ENCODE measurements at places on chromosomes 11 and 22.

DNA sequence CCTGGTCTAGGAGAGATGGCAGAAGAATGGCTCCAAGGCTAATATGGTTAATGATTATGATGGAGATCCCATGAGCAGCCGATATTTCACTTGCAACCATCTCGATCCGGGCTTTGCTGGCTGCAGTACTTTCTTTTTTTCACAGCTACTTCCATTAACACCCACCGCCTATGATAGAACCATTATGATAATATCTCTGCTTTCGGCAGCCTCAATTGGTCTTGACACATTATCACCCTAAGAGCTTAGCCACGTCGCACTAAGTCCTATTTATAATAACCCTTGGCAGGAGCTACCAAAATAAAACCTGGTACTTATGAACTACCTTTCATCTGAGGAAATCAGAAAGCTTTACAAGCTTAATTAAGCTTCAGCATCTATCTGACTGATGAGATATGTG, 7.6 kb upstream of the FJX1 start:
- no peak for DNase-seq

- DNase-seq = no peak
These were observed 786 bp upstream of the ANKRD42 start for GRCh38 chr11:83192606-83193245.

GRCh38 chr11:36791957-36792356, 193.9 kb upstream of the RAG2 start:
- no peak for DNase-seq

GRCh38 chr11:119800619-119801018, 71.6 kb upstream of the NECTIN1 start:
- DNase-seq = no peak

DNA sequence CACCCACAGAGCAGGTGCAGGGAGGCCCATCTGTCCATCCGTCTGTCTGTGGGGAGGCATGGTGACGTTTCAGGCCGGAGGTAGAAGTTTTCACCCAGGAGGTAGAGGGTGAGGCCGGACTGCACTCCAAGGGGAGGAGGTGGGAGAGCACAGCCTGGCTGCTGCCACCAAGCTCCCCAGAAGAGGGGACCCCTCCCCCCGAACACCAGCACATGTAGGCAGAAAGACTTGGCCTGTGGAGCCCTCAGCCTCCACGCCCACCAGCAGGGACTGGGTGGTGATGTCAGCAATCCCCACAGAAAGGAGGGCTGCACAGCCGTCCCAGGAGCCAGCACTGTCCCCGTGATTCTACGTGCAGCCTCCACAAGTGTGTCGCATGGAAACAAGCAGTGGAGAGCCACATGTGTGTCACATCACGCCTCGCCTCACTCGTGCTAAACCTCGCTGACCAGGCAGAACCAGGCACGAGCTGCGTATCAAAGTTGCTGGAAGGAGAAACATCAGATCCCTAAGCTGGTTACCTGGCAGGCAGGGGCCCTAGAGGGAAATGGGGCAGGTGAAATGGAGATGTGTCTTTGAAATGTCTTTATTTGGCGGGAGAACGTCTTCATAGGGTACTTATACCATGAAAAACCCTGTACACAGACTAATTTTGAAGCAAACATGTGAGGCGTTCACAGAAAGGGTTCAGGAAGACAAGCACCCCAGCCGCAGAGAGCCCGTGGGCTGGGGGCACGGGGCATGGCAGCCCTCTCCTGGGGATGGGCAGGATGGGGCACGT, 49.1 kb downstream of the CDKN1C start:
- no peak for DNase-seq

- no peak for DNase-seq
These were observed 139.0 kb downstream of the ETS1 start for GRCh38 chr11:128448200-128448886.

GRCh38 chr11:84675396-84676025, 951.6 kb downstream of the DLG2 start:
- no peak for DNase-seq

DNA sequence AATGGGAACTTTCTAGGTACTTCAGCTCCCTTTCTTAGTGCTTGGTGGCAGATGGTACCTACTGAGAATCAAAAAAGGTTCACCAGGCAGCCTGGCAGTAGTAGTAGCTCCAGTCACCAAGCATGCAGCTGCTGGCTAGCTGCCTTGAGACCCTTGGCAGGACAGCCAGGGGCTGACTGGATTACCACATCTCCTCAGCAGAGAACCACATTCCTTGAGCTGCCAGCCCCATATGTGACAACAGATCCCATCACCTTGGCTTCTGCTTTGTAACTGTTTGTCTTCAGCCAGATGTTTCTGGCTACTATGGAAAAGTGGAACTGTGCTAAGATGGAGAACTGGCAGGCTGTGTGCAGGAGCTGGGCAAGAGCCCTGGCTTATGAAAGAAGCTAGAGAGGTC, 39.6 kb upstream of the CHRM4 start:
- DNase-seq = no peak

DNA sequence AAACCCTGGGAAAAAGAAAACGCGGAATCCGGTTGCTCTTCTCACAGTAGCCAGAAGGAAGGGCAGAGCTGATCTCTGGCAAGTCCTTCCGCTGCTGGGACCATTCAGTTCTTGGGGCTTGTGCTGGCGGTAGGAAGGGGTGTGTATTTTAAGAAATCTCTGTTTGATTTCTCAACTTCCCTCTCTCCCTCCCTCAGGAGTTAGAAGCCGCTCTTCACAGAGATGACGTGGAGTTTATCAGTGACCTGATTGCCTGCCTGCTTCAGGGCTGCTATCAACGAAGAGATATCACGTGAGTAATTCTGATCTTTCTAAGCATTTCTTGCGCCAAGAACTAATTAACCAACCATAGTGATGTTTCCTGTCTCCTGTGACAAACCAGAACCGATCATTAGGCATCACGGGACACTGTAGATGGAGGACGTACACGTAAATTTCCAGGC, 85.9 kb upstream of the SLC25A18 start:
- DNase-seq = no peak

DNA sequence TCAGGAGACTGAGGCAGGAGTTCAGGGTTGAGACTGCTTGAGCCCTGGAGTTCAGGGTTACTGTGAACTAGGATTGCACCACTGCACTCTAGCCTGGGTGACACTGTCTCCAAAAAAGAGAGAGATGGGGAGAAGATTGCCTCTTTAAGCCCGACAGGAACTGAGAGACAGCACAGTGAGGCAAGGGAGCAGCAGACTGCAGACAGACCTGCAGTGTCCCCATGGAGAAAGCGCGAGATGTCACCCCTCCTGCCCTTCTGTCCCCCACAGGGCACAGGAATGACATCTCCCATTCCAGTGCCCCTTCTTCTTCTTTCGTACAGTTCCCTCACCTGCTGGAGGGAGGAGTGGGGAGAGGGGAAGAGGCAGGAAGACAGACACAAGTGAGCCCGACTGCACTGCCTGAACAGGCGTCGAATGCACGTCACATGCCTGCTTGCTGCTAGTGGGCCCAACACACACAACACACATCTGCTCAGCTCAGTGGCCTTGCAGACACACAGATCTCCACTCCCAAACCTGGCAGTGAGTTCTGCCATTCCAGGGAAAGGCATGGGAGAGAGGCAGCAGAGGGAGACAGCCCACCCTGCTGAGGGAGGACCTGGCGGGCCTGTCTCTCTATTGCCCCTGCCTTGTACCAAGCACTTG, 167.0 kb downstream of the DSCAML1 start:
- DNase-seq = no peak

DNA sequence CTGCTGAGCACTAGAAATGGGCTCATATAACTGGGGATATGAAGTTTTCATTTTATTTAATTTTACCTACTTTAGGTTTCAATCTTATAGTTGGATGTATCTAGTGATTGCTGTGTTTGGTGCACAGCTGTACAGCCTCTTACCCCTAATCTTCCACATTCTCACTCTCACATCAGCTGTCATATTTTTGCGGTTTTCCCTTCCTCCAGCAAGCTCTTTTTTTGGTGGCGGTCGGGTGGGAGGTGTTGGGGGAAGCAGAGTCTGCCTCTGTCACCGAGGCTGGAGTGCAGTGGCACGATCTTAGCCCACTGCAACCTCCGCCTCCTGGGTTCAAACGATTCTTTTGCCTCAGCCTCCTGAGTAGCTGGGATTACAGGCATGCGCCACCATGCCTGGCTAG, 445.1 kb upstream of the ISX start:
- no peak for DNase-seq

GRCh38 chr11:96185220-96185768, 157.7 kb downstream of the MAML2 start:
- DNase-seq = no peak

DNA sequence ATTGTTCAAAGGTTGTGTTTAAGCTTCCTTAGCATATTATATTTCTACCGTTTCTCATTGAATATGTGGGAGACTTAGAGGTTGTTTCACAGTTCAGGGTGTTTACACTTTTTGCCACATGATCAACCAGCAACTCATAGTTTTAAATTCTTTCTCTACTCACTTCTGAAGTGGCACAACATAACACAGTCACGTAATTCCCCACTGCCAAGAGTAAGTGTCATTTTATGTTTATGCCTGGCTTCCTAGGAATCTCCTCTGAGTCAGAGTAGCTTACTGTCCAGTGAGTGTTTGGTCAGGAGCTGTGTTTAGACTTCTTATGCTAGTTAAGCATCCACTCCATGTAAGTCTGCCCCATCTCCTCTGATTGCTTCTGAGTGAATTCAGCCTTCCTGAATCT, 520.8 kb upstream of the KIRREL3 start:
- DNase-seq = no peak

- DNase-seq = no peak
These were observed 1248.0 kb upstream of the CNTN5 start for GRCh38 chr11:97772705-97773104.

DNA sequence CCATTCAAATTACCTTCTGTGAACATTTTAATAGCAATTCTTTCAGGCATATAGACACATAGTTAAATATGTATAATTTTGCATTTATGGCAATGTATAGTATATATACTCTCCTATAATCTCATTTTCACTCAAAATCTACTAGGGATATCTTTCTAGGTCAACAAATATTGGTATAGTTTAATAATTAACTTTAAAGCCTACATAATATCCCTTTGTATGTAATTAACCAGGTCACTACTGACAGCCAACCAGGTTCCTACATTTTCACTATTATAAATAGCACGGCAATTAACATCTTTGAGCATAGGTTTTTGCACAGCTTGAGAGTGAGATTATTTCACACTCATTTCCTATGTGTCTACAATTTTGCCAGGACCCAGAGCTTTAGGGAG, 15.8 kb downstream of the OR2AG2 start:
- no peak for DNase-seq

DNA sequence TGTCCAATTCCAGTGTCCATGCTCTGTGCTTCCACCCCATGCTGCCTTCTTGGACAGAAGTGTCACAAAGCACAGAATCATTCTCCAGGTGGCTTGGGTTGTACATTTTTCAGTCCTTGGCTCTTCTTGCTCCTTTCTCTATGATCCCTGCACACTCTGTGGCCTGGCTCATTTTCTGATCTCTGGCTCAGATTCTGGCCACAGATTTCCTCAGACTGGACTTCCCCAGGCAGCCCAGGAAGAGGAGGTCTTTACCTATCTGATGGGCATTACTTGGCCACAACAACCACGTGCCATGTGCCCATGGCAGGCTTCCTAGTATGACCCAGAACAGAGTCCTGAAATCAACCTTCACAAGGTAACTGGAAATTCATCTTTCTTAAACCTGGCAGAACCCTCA, 27.2 kb downstream of the SYTL2 start:
- no peak for DNase-seq

DNA sequence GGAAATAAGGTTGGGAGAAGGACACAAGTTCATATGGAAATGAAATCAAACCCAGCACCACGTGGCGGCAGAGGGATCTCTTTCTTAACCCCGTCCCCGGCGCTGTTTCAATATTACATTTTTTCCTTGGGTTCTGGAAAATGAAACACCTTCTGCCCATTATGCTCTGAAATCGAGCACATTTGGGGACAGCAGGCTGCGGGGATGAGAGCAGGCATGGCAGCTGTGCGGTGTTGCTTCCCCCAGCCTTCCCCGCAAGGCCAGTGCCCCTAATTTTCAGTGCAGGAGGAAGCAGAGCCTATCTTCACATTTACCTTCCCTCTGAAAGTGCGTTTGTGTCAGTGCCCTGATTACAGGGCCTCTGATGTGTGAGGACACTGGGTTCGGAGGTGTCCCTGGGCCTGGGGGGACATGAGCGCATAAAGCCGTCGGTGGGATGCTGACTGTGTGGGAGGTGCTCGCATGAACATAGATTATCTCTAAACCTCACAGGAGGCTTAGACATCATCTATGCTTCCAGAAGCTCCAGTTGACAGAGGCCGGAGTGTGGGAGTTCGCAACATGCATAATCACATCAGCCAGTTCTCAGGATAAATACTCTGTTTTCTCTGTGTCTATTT, 921.3 kb downstream of the BRD1 start:
- no peak for DNase-seq

GRCh38 chr11:47461876-47462275, 12.9 kb upstream of the RAPSN start:
- DNase-seq = no peak

GRCh38 chr11:18010121-18010670, 2.7 kb downstream of the SERGEF start:
- no peak for DNase-seq

DNA sequence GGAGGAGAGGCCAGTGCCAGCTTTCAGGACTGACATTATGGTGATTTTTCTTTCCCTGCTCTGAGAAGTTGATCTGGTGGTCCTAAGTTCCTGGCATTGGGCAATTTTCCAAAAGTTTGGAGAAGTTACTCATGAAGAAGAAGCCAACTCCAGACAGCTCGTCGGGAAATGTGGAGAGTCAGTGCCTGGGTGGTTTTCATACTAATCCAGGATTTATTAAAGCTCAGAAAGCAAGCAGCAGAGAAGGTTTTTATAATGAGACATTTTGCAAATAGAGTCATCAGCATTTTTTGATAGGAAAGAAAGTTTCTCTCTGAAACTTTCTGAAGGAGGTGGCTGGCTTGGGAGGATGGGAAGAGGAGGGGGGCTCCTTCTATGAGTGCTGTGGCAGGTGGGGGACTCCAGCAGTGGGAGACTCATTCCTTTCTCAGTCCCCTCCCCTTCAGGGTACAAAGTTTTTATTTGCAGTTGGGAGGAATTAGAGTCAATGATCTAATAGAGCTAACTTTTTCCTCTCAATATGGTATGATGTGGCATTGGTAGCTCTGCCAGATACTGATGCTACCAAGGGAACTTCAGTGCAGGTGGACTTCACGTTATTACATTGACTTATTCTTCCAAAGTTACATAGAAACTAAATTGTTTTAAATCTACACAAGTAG, 55.4 kb downstream of the LIF start:
- DNase-seq = no peak

DNA sequence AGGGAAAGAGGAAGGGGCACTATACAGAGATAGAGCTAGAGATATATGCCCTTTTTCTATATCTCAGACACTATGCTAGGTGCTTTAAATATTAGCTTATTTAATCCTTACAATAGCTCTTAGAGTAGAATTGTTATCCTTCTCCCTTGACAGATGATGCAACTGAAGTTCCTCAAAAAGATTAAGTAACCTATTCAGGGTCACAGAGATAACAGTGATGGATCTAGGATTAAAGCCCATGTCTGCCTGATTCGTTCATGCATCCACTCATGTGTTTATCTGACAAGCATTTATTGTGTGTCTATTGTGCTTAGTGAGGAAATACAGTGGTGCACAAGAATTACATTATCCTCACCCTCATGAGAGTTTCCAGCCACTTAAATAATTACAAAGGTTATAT, 8.7 kb downstream of the CCDC83 start:
- DNase-seq = no peak

Data from effector memory CD4-positive, alpha-beta T cell (primary cell).